ENCODE measurements at places on chromosomes 3 and 15.

DNA sequence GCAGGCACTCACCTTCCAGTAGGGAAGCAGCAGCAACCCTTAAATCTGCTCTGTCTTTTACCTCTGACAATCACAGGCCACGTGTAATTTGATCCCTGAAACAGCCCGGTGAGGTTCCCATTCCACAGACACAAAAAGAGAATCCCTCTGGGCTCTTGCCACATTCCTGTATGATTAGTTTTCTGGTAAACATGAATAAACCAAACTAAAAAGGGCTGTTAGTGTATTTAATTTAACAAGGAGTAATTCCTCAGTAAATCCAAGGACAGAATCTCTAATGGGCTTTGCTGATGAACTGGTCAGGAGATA lies 186.9 kb downstream of the FAM43A start:
- DNase-seq = no peak

DNA sequence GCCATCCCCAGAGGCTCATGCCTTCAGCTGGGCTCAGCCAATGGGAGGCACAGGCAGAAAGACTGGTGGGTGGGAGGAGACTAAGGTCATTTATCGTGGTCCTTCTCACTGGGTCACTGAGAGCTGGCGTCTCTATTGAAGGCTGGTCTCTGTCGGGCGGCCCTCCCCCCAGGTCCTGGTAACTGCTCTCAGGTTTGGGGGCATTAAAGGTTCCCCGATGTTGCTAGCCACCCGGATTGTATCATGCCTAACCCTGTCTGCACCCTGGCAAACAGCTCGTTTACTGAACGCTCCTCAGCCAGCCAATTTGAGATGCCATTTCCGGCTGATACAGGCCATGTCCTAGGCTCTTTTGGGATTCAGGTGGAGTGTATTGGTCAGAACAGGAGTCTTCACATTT lies 10.5 kb downstream of the SELENOS start:
- DNase-seq = no peak

GRCh38 chr3:139689122-139689521 lies 11.3 kb upstream of the NMNAT3 start:
- DNase-seq = no peak

GRCh38 chr3:107847791-107848190 lies 243.0 kb downstream of the CD47 start:
- no peak for DNase-seq

DNA sequence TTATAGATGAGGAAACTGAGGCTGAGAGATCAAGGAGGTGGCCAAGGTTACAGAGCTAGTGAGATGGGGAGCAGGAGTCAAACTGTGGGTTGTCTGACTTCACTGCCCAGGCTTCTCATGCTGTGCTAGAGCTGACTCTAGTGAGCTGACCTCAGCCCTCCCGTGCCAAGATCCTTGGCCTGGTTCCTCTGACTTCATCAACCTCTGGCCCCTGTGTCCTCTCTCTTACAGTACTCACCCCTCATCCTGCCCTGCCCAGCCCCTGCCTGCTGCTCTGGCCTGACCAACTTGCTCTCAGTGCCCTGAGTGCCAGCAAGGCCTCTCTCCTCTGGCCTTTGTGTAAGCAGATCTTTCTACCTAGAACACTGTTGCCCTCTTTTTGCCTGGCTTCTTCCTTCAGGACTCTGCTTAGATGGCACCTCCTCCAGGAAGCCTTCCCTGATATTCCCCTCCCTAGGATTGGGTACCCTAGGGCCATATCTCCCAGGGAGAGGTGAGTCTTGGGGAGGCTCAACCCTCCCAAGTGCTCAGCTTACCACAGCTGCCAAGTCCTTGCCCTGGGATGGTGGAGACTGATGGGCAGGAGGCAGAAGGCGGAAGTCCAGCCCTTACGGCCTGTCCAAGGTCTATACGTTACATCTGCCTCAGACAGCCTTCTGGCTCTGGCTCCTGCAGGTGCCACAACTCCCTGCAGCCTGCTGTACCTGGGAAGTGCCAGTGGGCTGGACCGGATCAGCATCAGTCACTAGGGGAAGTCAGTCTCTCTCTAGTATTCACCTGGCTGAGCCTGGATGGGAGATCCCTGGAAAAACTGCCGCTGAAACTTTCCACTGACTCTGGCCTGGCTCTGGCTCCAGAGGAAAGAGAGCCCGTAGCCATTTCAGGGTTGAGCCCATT lies 36.3 kb upstream of the FAM107A start:
- no peak for DNase-seq

DNA sequence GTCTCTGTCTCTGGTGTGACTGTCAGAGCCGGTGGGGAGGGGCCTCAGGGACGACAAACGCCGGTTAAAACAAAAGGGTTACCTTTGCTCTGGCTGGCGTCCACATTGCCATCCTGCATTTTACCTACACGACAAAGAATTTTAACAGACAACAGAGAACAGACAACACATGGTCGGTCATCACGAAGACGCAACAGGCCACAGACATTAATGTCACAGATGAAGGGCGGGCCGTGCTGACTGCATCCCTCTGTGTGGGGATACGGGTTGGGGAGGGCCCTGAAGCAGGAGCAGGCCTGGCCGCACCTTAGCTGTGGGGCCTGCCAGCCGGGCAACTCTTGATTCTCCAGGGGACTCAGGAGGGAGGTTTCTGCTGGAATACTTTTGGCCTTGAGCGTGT lies 58.2 kb upstream of the SEC13 start:
- DNase-seq = no peak

- DNase-seq = peak; percentile 49
Observed at GRCh38 chr3:192727032-192727847, at the start of gene FGF12. Gene FGF12, minus strand, starts transcription at chr3:192727541.

DNA sequence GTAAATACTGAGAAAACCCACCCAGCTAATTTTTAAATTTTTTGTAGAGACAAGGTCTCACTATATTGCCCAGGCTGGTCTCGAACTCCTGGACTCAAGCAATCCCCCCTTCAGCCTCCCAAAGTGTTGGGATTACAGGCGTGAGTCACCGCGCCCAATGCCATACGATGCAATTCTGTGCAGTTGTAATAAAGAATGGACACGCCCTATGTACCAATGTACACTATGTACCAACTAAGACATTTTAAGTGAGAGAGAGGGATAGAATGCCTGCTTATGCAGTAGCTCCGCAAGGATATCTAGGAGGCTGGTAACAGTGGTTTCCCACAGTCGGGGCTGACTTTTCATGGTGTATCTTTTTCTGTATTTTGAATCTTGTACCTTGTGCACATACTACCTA lies 14.6 kb downstream of the ZNF710 start:
- no peak for DNase-seq

DNA sequence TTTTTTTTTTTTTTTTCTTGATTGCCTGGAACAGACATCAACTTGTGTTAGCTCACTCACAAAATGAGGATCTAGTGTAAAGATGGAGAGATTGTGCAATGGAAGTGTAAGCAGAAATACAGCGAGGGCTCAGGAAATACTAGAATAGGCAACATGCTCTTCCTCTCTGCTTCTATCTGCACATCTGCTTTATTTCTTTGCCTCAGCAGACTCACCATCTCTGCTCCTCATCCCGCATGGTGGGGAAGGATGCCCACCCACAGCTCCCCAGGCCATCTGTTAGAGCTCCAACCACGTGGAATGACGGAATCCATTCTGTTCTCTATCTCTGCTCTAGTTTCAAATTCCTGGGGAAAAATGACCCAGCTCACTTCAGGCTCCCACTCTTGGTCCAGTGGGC lies 128.0 kb upstream of the ADAMTS9 start:
- DNase-seq = no peak

DNA sequence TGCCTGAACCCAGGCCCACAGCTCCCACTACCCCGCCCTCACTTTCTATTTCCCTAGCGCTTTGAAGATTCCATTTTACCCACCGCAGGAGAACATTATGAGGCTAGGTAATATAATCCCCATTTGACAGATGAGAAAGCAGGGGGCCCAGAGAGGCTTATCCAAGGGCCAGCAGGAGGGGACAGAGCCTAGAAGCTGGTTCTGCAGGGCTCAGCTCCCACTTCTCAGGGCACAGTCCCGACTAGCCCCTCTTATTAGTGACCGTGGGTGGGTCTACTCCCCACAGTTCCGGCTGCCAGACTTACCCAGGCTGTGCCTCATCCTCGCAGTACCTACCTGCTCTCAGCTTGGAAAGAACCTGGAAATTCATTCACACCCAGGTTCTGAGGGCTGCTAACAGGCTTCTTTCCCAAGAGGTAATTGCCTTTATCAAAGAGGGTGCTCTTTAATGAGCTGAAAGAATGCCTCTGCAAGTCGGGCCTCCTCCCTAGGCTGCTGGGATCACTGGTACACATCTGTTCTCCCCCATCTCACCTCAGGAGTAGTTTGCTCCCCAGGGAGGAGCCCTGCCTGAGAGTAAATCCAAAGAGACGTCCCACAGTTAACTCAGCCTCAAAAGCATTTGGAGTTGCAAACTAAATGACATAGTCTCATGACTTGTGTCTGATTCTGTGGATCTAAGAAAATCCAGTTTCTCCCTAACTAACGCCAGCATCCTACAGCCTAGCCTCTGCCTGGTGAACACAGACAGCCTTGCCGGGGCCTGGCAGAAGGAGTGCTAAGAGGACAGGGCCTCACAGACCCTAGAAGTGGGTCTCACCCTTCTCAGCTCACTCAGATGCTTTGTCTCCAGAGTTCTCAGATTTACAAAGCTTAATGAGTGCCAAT lies 125.0 kb downstream of the CHSY1 start:
- DNase-seq = no peak

DNA sequence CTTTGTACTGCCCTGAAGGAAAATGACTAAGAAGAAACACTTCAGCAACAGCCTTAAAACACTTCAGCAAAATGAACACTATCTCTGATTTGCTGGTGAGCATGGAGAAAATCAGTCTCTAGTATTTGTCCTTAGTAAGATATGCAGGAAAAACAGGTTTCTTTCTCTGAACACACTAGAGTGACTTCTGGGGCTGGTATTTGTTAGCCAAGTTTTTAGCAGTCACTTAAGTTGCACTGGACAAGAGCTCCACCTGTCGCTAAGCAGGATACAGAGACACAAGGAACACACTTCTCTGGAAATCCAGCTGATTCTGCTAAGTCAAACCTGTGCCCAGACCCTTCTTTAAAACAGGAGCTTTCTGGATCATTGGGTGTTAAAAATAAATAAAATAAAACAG lies 65.3 kb downstream of the CHAC1 start:
- no peak for DNase-seq

DNA sequence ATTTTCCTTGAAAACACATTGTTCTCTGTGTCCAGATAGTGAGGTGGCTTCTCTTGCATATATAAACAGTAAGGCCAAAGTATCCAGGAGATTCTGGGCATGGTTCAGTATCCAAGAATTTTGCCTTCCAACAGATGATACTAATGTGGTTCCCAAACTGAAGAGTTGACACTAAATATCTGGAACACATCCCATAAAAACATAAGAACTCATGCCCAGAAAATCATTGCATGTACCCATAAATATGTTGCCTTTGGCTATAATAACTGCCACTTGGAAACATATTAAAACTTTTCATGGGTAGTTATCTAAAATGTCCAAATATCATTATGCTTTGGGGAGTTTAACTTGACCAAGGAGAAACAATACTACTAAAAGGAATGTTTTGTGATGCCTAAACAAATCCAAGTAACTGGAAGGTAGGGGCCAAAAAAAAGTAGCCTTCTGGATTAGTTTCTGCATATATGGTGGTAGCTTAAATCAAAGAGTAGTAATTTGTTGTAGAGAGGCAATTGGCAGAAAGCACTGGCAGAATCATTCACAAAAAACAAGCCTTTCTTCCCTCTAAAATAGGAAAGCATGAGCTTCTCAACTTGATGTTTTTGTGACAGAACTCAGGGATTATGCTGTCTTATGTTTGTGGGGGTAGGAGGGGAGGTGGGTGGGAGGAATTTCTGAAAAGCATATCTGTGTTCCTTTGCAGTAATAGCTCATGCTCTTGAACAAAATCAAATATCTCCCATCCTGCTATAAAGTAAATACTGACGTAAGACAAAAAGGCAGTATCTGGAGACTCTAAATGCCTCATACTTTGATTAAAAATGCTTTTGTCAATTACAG lies 753.9 kb downstream of the TUSC7 start:
- DNase-seq = no peak

DNA sequence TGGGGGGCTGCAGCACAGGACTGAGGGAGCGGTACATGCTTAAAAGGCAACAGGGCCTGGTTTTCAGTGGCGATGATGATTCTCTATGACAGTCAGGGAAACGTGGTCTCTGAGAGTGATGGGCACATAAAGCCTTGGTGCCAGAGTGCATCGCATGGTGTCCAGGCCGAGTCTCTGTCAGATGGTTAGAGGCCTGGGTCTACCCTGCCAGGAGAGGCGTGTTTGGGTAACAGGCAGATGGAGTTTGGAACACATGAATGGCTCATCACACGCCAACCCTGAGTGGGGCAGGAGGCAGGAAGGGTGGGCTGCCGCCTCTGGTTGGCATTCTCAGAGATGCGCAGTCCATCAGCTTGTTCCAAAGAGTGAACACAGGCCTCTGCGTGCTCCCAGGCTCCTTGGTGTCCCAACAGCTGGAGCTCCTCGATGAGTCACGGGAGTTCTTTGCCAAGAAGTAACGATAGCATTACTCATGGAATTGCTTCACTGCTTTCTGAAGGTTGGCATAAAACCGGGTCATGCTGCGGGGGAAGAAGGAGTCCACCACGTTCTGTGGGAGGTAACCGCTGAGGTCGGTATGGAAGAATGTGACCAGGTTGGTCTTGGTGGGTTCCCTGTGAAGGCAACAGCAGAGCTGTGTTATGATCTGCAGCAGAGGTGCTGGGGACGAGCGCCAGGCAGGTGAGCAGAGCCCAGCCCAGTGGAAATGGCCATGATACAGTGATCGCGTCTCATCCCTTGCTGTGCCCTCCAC lies 11.0 kb downstream of the STARD5 start:
- no peak for DNase-seq
